NK-92 treated with Interleukin-12 subunit alpha and Interleukin-12 subunit beta, amount 100 ng/mL, for 24 hours (cell line): ENCODE measurements at places on chromosomes 1 and 21.

DNA sequence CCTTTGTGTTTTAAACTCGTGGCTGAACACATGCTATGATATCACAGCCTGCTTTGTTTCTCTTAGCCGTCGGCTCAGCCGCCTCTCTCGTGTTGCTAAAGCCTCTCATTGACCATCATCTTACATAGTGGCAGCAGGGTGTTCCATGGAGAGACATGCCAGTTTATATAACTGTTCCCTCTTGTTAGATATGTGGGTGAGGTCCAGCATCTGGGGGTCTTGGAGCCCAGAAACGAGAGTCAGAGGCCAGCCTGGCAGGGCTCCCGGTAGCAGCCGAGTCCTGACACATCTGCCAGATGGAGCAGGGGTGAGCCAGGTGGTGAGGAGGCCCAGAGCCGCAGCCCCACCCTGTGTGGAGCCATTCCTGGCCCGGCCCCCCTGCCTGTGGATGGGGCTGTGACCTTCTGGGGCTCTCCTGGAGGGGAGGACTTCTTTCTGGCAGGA is 11.9 kb downstream of the PODN start:
- DNase-seq: no peak

- no peak for DNase-seq
Measured at GRCh38 chr1:217921126-217921904, 290.2 kb downstream of the SPATA17 start.

DNA sequence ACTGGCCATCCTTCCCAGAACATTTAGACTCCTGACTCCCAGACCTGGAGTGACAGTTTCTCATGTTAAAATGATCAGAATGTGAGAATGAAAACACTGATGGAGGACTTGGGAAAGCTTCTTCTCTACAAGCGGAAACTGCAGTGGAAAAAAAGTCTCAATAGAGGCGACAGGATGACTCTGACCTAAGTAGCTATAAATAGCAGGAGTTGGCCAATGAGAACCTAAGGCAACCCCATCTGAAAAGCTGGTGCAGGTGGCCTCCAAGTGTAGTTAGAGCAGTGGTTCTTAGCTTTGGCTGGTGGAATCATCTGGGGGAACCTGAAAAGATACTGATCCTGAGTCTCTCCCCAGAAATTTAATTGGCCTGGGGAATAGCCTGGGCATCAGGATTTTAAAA is 44.2 kb upstream of the EXOSC10 start:
- no peak for DNase-seq

DNA sequence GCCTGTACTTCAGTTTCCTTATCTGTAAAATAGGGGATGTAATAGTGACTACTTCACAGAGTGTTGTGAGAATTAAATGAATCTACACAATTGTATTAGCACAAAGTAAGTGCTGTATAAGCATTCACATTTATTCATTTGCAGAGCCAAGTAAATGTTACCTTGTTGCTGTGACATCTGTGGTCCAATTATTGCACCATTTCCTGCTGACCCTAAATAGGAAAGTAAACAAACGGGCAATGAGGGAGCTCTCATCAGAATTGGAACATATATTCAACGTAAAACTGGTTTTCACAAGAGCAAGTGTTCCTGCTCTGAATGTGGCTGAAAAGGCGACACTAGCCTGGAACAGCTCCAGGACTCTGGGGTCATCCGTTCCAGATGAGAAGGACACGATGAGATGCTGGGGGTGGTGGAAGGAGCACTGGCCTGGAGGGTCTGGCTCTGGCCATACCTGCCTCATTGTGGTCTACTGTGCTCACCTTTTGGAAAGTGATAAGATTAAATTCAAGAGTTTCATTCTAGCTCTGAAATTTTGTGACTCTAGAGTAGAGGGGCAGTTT is 34.5 kb downstream of the PROX1 start:
- no peak for DNase-seq

GRCh38 chr1:167161242-167161641 is 59.4 kb upstream of the POU2F1 start:
- no peak for DNase-seq

- DNase-seq: no peak
Measured at GRCh38 chr1:233217832-233218231, 77.7 kb downstream of the PCNX2 start.

- no peak for DNase-seq
Measured at GRCh38 chr1:207429963-207430362, 24.2 kb upstream of the CR2 start.

DNA sequence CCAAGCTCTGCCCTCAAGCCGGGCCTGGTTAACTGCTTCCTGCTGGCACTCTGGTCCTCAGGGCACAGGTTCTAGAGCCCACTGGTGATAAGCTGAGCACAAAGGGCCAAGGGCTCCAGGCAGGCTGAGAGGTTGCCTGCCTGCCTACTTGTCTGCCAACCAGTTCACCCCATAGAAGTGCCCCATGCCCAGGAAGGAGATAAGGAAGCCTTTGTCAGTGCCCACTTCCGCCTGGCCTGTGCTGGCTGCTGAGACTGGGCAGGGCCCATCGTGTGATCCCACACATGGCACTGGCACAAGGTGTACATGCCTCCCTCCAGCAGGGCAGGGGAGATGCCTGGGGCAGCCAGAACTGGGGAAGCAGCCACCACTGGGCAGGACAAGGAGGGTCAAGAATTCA is 24.1 kb downstream of the SLC9A1 start:
- no peak for DNase-seq

DNA sequence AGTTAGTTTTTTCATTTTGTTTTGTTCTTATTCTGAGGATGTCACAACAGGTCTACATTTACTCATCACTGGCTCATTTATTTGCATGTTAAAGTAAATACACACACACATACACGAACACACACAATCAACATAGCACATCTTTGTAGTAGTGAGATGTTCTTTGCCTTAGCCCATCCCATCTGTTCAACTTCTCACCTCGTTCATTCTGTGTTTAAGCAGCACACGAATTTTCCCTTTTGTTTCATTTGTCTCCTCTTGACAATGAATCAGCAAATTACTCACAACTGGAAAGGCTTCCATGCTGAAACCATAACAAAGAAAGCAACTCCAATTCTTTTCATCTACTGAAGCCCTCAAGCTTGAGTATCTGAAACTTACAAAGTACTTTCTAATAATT is 133.3 kb upstream of the CHRM3 start:
- DNase-seq: no peak

GRCh38 chr1:172478485-172478884 is 34.6 kb upstream of the PIGC start:
- DNase-seq: no peak

DNA sequence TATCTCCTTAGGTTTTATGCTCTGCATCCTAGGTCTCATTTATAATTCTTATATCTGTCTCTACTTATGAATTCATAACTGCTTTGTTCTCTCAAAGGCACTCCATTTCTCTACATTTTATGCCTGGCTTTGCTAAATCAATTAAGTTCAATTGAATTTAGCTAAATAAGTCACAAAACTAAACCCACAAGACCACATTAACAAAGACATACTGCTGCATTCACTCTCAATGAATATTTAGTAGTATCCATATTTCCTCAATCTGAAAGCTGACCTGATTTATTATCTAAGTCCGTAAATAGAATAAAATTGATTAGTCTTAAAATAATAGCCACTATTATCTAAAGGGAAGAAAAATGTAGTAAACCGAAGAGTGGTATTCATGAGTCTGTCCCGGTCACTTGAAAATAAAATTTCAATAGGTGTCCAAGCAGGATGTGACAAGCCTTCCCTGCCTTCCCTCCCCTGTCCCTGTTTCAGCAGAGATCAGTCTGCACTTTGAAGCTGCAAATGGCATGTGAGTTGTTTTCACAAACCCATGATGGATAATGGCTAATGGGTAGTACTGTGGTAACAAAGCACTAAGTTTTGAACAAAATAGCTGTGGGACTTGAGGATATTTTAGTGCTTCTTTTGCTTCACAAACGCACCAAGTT is 295.0 kb upstream of the NCAM2 start:
- no peak for DNase-seq

- no peak for DNase-seq
Measured at GRCh38 chr1:64098846-64099582, 104.4 kb upstream of the UBE2U start.

- DNase-seq: no peak
Measured at GRCh38 chr1:11157394-11157793, 31.8 kb upstream of the ANGPTL7 start.

DNA sequence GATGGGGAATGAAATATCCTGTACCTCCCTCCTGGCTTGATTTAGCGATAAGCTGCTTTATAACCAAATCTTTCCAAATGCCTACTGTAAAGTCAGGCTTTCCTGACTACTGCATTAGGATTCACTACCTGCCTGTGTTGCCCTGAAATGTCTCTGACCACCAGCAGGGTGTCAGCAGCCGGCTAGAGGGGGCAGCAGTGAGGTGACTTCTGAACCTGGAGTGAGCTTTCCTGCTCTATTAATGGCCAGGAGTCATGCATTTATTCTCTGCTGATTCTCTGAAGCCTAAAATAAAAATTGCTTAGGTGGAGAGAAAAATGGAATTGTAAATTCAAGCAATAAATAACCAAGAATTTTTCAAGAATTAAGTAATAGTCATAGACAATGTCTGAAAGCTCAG is 2.5 kb downstream of the BACE2 start:
- DNase-seq: peak; percentile 6

- DNase-seq: peak; percentile 23
Measured at GRCh38 chr1:15740924-15741850, 1.1 kb upstream of the TMEM82 start.
